Activated naive CD4-positive, alpha-beta T cell treated with anti-CD3 and anti-CD28 coated beads for 36 hours (primary cell): ENCODE measurements at places on chromosomes 7 and 10.

DNA sequence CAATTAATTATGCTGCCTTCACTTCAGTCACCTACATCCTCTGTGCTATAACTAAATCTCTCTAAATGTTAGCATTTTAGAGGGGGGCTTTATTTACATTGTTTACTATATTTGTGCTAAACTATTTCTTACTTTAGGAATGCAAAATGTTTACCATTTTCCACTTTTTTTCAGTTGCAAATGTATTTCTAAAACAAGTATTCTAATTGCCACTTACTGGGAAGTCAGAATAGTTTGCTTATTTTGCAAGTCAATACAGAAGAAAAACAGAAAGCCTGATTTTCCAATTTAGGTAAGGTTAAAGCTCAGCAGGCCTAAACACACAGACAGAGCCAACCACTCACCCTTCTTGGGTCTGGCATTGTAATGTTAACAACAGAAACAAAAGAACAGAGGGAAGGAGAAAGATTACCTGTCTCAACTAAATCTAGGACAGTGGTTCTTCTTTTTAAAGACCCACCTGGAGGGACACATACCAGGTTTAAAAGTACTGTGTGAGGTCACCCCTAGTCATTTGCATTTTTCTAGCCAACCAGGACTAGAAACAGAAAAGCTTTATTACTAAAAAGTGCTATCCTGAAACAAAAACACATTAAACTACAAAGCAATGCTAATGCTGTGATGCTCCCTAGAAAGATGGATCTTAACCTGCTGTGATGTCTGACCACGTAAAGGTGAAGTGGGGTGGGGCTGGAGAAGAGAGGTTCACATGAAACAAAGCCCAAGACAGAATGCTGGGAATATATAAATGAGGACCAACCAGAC lies 178.2 kb downstream of the SLC25A13 start:
- DNase-seq: no peak

- DNase-seq: no peak
These were observed 26.3 kb downstream of the SLC26A4 start for GRCh38 chr7:107686816-107687387.

GRCh38 chr7:151428378-151429236 lies 11.3 kb downstream of the CRYGN start:
- DNase-seq: no peak

DNA sequence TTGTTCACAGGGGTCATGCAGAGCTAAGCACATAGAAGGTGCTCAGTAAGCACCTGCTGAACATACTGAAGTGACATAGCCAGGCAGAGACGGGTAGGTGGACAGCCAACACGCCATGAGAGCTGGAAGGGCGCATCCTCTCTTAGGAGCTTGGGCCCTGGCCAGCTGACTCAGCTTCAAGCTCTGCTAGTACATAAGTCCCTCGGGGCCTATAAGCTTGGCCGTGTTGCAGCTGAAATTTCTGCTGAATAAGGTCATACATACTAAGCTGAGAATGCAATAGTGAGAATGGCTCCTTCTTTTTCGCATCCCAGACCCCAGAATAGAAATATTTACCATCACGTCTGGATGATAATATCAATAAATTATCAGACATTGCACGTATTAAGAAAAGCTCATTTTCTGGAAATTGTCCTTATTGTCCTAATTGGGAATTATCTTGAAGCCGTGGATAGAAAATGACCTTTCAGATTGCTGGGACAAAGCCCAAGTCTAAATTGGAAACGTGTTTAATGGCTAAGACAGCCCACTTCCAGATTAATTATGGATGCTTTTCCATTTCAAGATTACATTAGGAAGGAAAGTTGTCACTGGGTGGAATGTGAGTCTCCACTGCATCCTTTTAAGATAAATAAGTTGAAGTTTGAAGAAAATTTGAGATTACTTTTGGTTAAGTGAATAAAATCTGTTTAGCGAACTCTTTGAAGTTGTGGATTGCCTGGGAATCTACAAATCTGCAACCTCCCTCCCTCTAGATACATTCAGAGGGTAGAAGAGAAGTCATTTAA lies 287.1 kb upstream of the C7orf33 start:
- no peak for DNase-seq

GRCh38 chr7:6385110-6385781 lies 62.5 kb downstream of the DAGLB start:
- DNase-seq: no peak

DNA sequence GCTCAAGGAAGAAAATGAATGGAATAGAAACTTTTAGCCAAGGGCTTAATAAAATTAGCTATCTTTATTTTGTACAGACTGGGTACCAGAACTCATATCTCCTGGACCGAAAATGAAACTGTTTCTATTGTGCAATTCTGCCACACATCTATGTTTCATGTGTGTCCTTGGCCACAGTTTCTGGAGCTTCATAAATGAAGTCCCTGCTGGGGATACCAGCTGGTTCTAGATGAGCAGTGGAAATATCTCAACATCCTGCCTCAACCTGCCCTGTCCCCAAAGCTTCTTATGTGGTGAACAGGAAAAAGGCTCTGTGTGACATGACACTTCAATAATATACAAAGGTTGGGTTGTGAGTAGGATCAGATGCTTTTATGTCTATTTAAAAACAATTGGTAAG lies 310.1 kb upstream of the SORCS1 start:
- no peak for DNase-seq

GRCh38 chr7:37285706-37286453 lies 162.8 kb downstream of the ELMO1 start:
- DNase-seq: peak; percentile 18

GRCh38 chr10:1266033-1266802 lies 210.0 kb downstream of the WDR37 start:
- DNase-seq: no peak

DNA sequence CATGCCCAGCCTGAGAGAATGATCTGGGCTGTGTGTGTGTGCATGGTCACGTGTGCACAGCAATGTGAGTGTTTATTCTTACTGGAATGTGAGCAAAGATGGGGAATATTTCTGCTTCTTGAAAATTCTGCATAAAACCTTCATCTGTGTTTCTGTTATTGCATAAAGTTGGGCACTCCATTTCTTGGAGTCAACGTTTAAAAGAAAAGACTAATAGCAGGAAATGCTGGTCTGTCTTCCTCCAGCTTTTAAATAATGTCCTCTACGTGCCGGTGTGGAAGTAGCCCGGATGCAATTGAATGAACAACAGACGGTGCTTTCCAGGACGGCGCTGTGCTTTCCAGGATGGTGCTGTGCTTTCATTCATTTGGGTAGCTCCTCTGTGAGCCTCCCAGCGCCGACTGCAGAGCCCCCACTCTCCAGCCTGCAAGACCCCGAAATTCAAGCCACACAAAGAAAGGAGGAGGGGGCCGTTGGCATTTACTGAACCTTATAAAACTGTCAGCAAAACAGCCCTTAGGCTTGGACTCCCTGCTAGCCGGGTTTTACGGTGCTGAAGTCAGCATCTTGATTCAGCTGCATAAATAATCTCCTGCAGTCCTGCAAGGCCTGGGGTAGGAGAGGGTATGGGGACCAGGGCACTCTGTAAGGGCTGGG lies 158.2 kb upstream of the PRKCQ start:
- DNase-seq: peak; percentile 18

GRCh38 chr10:28564905-28565304 lies 32.0 kb downstream of the WAC start:
- no peak for DNase-seq

DNA sequence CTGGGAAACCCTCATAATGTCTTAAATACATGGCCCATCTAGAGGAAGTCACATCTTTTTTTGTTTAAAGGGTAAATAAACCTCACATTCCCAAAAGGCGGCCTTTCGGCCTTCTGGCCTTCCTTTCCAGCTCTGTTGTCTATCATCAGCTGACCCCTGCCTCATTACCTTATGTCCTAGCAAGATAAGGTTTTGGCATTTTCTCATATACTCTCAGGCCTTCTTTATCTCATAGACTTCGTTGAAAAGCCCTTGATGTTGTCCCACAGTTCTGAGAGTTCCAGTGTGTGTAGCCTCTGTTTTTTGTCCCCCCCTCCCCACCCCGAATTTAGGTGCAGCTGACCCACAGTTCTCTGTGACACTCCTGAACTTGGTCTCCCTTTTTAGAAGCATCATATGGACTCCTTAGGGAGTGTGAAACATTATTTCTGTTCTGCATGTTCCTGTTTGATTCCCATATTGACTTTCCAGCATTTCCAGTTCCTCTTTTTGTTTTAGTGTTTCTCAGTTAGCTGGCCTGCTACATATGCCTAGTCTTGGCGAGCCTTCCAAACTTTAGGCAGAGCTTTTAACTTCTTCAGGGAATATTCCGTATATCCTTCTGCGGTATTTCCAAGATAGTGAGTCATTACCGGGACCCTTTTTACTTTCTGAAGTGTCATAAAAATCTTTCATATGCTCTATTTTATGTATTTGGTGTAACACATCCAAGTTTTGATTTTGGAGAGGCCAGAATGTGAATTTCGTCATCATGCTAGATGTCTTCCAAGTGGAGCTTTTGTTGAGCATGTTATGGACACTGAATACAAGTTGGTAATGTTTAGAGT lies 138.5 kb downstream of the LRRC4 start:
- DNase-seq: no peak

DNA sequence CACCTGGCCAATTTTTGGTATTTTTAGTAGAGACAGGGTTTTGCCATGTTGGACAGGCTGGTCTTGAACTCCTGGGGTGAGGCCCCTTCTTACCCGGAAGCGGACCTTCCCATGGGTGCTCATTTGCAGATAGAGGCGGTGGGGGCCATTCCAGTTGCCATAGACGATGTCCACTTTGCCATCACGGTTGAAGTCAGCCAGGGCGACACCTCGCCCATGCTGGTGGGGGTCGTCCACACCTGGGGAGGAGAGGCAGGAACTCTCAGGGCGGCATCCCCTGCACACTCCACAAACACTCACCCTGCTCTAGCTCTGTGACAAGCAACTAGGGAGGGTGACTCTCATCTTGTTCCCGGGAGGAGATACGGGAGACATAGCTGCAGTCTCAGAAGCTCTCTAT lies 54.9 kb downstream of the GOLGA7B start:
- DNase-seq: no peak

GRCh38 chr7:12249706-12250105 lies 38.6 kb downstream of the TMEM106B start:
- DNase-seq: no peak

DNA sequence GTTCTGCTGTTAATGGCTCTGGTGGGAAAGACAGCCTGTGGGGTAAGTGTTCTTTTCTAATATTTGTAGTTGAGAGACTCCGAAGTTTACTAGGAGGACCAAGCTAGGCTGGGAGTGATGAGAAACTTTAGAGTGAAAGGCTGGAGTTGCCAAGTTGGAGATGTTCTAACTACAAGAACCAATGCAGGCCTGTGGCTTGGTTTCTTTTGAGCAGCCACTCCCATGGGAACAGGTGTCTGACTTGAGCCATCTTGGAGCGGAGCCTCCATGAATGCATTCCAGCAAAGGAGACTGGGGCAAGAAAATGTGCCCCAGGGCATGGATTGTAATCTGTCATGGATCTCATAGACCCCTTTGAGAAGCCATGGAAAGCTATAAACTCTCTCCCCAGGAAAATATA lies 296 bp downstream of the HABP2 start:
- DNase-seq: no peak

- DNase-seq: no peak
These were observed 42.6 kb downstream of the BAMBI start for GRCh38 chr10:28719789-28720436.

GRCh38 chr7:120502132-120502531 lies 229.2 kb downstream of the KCND2 start:
- no peak for DNase-seq

DNA sequence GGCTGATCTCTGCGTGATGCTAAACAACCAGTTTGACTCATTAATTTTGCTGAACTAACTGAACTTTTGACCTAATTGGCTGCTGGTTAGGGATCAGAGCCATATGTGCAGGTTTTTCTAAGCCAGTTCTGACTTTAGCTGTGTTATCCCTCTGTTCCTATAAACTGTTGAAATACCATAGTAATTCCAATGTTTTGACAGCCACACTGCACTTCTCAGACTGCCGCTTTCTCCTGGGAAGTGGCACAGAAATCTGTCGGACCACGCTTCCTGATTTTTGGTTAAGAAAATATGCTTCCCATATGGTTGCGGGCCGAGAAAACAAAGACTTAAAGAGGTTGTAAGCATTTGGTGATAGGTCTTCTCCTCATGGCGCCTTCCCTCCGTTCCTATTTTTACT lies 42.3 kb downstream of the TBXAS1 start:
- no peak for DNase-seq

DNA sequence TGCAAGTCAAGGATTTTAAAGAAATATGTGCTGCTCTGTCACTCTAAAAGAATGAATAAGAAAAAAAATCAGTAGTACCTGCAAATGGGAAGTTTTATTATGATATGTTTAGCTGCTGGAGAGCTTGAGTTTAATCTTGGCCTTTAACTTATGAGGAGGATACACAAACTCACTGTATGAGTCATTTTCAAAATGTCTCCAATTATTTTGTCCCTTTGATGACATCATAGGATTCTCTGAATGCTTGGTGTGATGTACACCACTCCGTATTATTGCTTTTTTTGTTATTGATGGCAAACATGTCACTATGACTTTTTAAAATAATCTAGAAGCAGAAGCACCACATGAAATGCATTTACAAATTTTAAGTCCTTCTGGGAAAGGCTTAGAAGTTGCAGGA lies 125.8 kb downstream of the RALA start:
- no peak for DNase-seq

GRCh38 chr7:134083766-134084487 lies 43.2 kb upstream of the LRGUK start:
- no peak for DNase-seq
